NCI-H2227 treated with DMSO at 0.1 percent for 48 hours (cell line): ENCODE measurements at places on chromosomes 1 and 21.
A peak's percentile ranks its signal among the peaks of the same experiment; 100 is the strongest.

GRCh38 chr1:153693466-153693865 lies 15.0 kb downstream of the NPR1 start:
- no peak for DNase-seq

DNA sequence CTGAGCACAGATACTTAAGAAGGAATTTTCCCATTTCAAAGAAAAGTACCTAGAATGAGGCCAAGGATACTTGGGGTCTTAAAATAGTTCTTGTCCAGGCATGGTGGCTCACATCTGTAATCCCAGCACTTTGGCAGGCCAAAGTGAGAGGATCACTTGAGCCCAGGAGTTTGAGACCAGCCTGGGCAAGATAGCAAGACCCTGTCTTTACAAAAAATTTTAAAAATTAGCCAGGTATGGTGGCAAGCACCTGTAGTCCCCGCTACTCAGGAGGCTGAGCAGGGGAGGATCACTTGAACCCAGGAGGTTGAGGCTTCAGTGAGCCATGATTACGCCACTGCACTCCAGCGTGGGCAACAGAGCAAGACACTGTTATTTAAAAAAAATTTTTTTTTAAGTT lies 29.0 kb downstream of the NFYC start:
- DNase-seq, result no peak

DNA sequence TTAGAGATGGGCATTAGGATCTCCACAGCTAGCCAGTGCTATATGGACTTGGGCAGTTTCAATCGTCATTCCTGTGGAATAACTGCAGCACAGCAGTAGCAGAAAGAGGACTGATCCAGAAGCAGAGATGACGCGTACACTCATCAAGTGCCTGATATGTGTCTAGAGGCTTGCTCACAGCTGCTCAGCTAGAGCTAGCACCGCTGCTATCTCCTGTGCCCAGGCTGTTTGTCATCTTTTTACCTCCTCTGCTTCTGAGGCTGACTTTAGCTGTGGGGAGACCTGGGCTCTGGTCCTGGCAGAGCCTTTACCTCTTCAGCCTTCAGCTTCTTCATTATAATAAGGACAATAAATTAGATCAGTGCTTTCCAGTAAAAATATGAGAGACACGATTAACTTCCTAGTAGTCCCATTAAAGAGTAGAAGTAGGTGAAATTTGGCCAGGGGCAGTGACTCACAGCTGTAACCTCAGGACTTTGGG lies 5.3 kb downstream of the TENT5C start:
- no peak for DNase-seq

- no peak for DNase-seq
Observed at GRCh38 chr1:96845464-96845863, 123.9 kb downstream of the PTBP2 start.

DNA sequence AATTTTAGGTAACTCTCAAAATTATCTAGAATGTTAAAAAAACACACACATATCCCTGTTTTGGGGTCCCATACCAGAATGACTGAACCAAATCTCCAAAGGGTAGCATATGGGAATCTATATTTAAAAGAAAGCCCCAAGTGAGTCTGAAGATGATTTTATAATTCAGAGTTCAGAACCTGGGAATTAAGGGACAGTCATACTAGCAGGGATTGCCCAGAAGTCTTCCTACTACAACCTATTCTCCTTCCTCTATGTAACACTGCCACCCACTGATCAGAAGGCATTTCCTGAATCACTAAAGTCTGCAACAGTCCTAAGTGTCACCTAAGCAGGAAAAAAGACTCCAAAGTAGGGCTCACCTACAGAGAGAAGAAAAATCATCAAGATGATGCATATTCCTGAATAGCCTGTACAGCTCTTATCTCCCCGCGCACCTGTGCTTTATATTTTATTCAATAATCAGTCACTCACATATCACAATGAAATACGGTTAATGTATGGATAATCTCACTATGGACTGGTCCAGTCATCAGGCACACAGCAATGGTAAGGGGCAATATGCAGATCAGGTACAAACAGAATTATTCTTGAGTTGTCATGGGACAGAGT lies 4.9 kb downstream of the RGS1 start:
- no peak for DNase-seq

DNA sequence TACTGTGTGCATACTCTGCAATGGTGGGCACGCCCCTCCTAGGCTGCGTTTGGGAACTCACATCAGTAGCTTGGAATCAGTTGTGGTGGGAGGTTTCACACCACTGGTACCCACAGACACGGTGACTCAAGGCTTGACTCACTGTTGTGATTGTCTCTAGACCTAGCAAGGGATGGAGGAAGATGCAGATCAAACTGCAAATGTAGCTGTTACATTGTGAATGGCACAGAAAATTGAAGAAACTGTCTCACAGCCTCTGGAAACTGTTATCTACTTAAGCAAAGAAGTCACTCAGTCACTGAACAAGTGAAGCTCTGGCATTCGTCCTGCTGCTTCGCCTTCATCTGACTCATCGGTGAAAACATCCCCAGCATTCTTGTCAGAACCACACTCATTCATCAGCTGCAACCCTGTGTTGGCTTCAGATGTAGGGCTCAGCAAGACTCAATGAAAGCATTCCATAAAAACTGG lies 59.5 kb downstream of the POFUT2 start:
- no peak for DNase-seq

DNA sequence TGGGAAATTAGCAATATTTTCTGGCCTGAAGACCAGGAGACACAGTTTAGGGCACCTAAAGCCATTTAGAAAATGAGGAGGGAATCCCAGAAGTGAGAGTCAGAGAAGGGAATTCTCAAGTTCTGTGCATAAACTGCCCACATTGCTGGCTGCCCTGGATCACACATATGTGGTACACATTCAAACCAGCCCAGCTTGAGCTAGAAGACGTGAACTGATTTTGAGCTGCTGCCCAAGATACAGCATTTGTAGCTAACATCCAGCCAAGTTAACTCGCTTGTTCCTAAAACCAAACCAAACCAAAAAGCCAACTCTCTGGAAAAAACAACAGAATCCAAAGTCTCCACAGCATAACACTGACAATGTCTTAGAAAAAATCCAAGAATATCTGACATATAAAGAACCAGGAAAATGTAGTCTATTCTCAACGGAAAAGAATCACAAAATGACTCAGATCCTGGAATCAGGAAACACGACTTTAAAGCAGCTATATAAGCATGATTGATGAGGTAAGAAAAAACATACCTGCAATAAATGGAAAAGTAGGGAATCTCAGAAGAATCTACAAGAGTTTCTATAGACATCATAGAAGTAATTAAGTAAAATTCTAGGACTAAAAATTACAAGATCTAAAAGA lies 18.2 kb upstream of the QSOX1 start:
- no peak for DNase-seq

DNA sequence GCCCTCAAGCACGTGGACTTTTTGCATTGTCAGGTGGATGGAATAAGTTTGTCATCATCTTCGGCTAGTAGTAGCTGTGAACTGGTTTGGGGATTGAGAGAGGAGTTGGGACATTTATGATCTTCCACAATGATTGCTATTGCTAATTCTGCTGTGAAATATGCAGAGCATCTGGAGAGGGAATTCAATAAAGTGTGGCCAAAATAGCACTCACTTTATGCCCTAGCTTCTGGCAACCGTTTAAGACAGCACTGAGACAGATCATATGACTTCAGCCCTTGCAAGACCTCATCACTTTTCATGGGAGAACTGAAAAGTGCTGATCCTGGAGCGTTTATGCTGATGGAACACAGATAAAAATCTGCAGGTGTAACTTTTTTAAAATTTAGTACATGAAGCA lies 360.8 kb downstream of the GPATCH2 start:
- no peak for DNase-seq

- DNase-seq, result peak; percentile 96
Observed at GRCh38 chr1:39720094-39720999, 18.3 kb upstream of the PPIE start.

DNA sequence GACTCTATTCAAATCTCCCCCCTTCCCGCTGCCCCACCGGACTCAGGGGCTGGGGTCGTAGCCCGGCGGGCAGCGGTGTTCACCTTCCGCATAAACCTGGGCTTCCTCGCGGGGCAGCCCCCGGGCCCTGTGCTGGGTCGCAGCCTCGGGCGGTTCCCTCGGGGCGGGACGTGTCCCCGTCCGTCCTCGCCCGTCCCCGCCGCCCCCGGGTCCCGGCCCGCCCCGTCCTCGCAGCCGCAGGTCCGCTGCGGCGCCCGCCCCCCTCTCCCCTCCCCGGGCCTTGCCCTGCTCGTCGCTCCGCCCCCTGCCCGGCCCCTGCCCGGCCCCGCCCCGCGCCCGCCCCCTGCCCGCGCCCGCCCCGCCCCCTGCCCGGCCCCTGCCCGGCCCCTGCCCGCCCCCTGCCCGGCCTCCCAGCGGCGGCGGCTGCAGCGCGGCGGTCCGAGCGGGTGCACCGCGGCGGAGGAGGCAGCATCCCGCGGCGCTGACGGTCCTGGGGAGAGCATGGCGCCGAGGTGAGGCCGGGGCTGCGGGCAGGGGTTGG lies at the start of gene COL18A1:
Gene COL18A1, plus strand, starts transcription at position 436 of the 541 bp plus-strand sequence. Its CDS starts 66 bp downstream, at position 502.
- DNase-seq, result peak; percentile 46
